ENCODE measurements at places on chromosomes 6 and 20. TPM values are rescaled to one million over a fixed set of nuclear protein-coding genes. Genes with fewer than 3 reads are reported as not detected.

KAT14 gene
- total RNA-seq, result 27.2 TPM

SEL1L2 gene
- total RNA-seq, result not detected

- DNase-seq, result no peak
Observed at GRCh38 chr20:62899633-62900051, 26.7 kb downstream of the DIDO1 start.

DNA sequence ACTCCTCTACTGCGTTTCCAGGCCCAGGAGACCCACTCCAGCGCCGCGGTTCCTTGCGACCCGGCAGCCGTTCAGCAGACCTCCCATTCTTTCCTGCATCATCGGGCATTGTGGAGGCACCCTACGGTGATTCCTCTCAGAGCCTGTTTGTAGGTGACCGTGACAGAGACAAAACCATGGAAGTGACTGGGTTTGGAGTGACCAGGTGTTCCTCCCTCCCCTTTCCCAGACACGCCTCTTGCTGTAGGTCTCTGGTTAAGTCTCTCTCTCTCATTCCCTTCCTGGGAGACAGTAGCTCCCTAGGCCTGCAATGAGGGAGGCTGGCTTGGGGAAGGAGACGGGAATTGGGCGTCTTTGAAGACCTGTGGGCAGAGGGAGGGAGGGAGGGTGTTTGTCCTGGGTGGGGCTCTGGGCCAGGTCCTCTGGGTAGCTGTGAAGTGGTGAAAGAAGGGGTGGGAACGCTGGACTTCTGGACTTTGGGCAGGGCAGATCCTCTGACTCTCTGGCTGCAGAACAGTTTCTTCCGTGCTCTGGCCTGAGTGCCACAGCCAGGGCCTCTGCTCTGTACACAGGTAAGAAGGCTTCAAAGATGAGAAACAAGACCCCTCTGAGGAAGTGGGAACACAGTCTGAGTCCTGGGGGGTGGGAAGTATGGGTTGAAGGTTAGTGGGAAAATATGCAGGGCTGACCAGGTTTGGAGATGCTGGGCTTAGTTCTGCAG is 763 bp downstream of the KLC4 start:
- DNase-seq, result peak; percentile 89

DNA sequence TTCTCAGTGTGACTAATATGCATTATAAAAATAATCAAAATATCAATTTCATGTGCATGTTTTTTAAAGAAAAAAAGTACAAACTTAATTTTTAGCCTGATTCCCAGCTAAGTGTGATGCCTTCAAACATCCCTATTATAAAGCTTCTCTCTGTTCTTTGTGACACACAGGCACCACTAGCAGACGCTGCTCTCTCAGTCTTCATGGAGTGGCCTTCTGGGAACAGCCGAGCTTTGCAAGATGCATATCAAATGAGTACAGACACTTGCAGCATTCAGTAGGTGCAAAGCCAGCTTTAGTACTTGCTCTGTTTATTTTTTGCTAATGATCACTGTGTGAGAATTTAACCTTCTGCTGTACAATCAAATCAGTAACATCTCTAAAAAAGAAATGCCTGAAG is 340.0 kb downstream of the ADGRB3 start:
- no peak for DNase-seq

DNA sequence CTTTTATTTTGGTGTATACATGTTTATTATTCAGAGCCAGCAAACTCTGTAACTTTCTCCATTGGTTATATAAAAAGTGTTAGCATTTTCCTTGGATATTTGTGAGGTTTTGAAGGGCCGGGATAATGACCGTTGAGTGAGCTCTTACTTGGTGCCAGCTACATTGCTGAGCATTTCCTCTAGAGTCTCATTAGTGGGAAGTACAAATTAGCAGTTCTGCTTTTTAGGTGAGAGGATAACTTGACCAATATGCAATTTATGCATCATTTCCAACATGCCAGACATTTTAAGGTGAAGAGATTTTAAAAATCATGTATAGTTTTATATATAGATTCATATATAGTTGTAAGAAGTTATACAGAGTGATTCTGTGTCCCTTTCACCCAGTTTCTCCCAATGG is 84.3 kb downstream of the CARMIL1 start:
- DNase-seq, result no peak

IPCEF1 gene
- 19.8 TPM for total RNA-seq

VSX1 gene
- not detected for total RNA-seq

GRCh38 chr20:25135031-25135430 is 53.1 kb upstream of the VSX1 start:
- DNase-seq, result no peak

- DNase-seq, result no peak
Observed at GRCh38 chr6:83152913-83153312, 40.2 kb downstream of the PGM3 start.

PARD6B gene
- total RNA-seq, result 27.0 TPM

DNA sequence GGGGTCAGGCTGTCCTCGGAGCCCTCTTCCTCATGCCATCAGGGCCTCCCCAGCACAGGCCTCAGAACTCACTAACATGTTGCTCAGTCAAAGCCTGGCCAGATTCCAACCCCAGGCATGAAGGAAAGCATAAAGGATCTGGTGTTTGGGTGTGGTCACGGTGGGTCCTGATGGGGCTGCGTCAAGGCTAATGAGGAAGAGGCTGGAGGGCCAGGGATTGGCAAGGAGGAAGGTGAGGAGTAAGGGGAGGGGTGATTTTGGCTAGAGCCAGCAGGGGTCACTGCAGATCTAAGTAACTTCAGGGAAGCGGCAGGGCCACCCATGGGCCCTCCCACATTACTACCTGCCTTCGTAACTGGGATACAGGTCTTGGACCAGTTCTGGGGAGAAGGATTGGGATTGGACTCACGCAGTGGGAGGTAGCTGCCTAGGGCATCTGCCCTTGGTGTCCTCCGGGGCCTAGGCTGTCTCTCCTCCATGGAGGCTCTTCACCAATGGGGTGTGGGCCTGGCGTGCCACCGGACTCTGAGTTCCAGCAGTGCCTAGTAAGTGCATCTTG is 36.2 kb upstream of the MRPS18A start:
- peak; percentile 81 for DNase-seq

- peak; percentile 15 for DNase-seq
Observed at GRCh38 chr20:36936341-36936740, 15.2 kb downstream of the SAMHD1 start.

EYS gene
- 1.5 TPM for total RNA-seq

DNA sequence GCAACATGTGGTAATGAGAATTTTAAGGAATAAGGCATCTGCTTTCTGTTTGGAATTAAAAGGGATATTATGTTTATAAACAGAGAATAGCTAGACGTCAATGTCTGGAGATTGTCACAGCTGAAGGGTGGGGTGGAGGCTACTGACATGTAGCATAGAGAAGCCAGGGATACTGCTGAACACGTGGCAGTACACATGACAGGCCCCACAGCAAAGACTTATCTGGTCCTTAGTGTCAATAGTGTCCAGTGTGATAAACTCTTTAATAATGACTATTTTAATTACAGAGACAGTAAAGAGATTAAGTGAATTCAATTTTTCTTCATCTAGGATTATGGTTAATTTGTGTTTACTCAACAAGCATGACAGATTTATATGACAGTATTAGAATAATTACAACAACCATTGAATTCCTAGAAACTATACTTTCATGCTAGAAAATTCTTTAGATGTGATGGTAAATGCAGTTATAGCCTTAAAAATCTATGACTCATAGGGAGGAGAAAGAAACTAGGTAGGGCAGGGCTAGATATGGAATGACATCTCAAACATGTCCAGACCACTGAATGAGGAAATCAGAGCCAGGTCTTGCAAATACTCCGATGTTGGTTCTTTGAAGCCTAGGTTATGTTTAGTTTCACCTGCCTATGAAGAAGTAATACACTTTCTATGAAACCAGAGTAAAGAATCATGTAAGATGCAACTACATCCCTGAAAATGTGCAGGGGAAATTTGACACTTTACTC is 399.5 kb downstream of the PHF3 start:
- no peak for DNase-seq

DNA sequence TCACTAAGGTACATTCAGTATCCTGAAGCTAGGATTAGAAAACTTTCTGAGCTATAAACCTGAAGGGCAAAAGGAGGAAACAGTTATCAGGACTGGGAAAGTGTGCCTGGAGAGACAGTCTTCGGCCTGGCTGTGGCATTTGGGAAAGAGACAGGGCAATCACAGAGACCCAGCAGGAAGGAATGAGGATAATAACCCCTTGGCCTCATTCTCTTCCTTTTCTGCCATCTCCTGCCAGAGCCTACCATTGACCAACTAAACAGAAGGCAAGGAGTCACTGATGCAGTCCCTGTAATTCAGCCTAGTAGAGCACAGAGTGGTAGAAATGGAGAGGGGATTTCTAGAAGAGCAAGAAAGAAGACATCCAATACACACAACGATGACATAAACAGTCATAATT is 359.4 kb downstream of the HDGFL1 start:
- no peak for DNase-seq

GABRR1 gene
- not detected for total RNA-seq

DNA sequence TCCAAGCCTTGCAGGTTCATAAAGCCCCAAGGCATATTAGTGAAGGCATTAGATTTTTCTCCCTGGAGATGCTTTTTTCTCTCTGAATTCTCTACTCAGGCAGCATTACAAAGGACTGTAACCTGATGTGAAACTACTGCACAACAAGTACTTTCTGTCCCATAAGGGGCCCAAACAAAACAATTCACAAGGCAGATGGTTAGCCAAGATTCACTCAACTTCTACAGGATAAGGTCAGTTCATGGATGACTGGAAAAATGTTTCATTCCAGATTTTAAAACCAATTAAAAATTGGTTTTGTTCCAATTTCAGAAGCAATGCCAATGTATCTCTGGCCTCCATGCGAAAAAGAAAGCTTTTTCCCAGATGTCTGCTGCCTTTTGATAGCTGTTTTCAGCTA is 181.8 kb downstream of the KHDC1L start:
- no peak for DNase-seq

DNA sequence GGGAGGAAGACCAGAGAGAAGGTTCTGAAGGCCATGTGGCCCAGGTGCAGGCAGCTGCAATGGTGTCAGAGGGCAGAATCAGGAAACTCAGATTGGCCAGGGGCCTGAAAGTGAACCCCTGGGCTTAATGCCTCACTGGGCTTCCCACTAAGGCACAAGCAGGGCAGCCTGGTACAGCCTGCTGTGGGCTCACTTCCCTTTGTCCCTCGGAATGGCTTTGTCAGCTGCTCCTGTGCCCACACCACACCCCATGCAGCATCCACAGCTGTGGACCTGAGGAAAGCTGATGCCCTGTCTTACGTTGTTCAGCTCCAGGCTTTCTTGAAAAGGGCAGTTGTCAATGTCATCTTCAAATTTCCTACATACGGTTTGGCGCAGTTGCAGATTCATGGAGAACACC is 2.4 kb downstream of the CST9 start:
- DNase-seq, result no peak

- no peak for DNase-seq
Observed at GRCh38 chr6:84798257-84798656, 33.9 kb upstream of the TBX18 start.

TMEM217 gene
- total RNA-seq, result not detected

DNA sequence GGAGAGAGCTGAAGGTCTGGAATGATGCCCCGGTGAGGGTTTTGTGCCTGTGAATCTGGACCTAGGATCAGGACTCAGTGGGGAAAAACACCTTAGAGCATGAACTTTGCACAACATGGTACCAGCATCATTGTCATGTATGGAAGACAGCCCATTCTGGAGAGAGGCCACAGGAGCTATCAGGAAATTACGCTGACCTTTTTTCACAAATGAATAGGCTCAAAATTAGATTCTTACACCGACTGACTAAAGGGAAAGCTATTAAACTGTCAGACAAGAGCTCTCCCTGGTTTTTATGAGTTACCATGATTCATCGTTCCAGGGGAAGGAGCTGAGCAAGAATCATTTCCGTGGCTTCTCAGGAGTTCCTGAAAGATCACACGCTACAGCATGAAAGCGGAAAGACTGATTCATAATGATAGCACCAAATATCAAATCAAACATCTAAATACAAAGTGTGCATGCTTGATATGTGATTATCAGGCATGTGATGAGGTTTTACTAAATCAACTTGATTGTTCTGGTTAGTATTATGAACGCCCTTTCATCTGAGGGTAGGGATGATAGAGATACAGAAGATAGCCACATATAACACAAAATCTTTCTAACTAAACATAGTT is 224.9 kb upstream of the SMLR1 start:
- no peak for DNase-seq

WASF1 gene
- 5.8 TPM for total RNA-seq

DNA sequence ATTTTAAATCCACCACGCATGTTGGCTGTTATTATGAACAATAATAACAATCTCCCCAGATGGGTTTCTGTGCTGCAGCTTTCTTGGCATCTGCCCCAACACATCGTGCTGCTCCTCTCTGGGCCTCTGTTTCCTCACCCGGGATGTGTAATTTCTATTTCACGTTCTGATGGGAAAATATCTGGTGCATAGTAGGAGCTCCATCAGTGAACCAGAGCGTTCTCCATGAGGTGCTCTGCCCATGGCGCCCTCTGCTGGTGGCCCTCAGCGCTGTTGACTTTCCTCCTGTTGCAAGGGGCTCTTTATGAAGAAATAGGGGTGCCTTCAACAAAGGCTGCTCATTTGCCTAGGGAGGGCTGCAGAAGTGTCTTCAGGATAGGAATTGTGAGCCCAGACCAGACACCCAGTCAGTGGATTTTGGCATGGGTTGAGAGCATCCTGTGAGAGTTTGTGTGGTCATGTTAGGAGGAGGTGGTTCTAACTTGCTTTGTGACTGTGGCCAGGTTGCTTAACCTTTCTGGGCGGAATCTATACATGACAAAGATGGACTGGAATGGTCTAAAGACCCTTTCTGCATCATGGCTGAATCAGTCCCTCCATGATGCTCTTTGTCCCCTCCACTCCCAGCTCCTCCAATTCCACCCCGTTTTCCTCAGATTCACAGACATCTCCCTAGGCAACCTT is 8.1 kb downstream of the SCRT2 start:
- DNase-seq, result peak; percentile 88

- DNase-seq, result no peak
Observed at GRCh38 chr6:164185471-164185871, 771.0 kb downstream of the QKI start.

DNA sequence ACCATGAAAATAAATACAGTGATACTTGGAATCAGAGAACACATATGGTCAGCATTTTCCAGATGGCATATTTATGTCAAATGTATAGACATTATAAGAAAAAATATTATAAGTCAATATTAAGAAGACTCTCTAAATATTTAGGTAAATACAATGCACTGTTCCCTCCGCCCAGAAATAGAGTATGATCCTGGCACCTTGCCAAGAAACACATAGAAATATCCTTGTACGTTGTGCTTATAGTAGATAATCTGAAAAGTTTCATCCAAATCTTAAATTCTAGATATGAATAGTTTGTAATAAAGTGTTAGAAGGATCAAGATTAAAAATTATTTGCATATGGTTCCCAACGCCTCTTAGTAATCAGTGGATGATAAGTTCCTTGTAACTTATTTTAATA is 645.8 kb upstream of the GJE1 start:
- DNase-seq, result no peak

GRCh38 chr20:46559001-46559400 is 8.5 kb upstream of the OCSTAMP start:
- no peak for DNase-seq

DNA sequence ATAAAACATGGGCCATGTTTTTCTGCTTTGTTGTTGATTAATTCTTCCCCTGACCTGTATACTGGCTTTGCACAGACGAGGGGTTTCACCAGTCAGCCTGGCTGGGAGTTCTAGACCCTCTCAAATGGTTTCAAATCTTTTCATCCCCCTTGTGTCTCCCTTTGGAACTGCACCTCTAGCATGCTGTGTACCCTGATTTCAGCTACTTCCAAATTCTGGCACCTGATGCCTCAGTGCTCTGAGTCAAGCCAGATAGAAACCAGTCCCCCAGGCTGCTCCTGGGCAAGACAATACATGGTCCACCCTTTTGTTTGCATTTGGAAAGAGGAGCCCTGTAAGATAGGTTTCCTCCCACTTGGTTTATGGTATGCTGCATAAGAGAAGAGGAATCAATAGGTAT is 290.2 kb downstream of the BTBD3 start:
- DNase-seq, result peak; percentile 53

Data from Peyer's patch (tissue), 4 donors.